ENCODE measurements at places on chromosomes 6 and 20.

- DNase-seq: no peak
Observed at GRCh38 chr20:50817776-50818172, 22.9 kb downstream of the BCAS4 start.

DNA sequence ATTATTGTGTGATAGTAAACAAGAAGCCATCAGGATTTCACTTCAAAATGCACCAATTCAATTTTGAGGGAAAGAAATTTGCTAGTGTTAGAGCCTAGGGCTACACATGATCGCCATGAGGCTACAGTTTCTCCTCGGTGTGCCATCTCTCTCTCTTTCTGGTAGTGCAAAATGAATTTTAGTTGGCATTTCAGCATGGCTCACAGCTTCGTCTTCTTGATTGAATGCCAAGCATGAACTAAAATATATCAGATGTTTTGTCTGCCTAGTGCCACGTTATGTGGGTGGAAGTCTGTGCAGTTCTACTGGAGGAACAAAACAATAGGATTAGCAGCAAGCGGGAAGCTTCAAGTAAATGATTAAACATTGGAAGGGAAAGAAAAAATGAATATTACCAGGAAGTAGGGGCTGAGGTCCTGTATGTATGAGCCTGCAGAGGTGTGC is 6.8 kb upstream of the MRAP2 start:
- no peak for DNase-seq

DNA sequence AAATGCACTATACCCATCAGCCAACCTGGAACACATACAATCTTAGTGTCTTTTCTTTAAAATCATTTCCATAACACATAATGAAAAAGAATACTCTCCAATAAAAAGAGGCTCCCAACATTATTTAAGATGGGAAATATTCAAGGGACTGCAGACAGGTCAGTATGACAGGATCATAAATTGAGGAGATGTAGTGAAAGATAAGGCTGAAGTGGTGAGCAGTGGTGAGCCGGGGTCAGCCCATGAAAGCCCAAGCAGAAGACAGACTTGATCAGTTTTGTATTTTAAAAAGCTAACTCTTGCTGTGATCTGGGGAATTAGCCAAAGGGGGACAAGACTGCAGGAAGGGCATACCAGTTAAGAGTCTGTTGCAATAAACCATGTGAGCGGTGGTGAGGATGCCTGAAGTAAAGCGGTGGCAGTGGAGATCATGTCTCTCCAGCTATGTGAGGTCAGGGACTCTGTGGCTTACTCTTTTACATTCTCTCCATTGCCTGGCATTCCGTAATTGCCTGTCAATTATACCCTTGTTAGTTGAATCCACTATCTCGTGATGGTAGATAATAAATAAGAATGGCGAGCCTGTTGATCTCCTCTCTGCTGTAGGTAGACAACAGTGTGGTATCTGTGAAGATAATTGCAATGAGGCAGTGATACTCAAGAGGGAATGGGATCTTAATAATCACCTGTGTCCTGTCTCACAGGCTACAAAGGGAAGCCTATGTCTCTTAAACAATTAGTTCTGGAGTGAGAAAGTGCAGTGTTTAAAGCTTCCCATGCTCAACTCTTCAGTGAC is 97.4 kb downstream of the FILIP1 start:
- no peak for DNase-seq

DNA sequence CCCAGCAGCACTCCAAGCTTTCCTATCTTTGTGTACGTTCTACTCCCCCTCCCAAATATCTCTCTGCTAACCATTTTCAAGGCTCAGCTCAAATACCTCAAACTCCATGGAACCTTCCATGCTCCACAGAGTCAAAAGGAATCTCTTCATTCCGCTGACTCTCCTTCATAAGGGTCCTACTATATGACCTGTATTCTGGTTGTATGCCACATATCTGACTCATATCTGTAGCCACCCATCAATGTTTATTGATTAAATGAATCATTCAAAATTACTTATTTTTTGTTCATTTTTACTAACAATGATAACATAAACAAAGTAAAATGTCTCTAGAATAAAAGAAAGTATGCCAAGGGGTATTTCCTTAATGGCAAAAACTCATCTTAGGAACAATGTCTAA is 123.2 kb downstream of the ARHGAP18 start:
- no peak for DNase-seq

GRCh38 chr6:38027685-38028373 is 208.3 kb downstream of the ZFAND3 start:
- no peak for DNase-seq

- no peak for DNase-seq
Observed at GRCh38 chr20:41135187-41135887, 2.0 kb upstream of the PLCG1 start.

GRCh38 chr6:52162940-52163908 is 23.0 kb upstream of the IL17A start:
- DNase-seq: no peak

DNA sequence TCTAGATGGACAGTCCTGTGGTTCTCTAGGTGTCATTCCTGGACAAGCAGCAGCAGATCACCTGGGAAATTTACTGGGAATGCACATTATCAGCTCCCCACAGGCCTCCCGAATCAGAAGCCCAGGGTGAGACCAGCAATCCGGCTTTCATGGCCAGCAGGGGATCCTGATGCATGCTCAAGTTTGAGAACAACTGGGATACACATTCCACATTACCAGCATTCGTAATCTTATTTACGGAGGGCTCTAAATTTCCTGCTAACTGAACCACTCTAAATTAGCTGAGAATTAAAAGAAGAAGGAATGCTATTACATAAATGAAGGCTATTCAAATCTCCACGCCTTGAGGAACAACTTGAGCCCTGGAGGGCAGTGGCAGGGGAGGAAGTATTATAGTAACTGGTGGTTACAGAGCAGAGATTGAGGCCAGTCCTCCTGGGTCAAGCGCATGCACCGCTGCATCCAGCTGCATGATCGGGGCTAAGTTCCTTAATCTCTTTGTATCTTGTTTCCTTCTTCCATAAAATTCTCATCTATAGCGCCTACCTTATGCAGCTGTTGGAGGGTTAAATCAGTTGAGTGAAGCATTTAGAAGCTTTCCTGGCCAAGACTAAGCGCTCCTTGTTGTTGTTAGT is 403.7 kb downstream of the CDH26 start:
- DNase-seq: no peak

DNA sequence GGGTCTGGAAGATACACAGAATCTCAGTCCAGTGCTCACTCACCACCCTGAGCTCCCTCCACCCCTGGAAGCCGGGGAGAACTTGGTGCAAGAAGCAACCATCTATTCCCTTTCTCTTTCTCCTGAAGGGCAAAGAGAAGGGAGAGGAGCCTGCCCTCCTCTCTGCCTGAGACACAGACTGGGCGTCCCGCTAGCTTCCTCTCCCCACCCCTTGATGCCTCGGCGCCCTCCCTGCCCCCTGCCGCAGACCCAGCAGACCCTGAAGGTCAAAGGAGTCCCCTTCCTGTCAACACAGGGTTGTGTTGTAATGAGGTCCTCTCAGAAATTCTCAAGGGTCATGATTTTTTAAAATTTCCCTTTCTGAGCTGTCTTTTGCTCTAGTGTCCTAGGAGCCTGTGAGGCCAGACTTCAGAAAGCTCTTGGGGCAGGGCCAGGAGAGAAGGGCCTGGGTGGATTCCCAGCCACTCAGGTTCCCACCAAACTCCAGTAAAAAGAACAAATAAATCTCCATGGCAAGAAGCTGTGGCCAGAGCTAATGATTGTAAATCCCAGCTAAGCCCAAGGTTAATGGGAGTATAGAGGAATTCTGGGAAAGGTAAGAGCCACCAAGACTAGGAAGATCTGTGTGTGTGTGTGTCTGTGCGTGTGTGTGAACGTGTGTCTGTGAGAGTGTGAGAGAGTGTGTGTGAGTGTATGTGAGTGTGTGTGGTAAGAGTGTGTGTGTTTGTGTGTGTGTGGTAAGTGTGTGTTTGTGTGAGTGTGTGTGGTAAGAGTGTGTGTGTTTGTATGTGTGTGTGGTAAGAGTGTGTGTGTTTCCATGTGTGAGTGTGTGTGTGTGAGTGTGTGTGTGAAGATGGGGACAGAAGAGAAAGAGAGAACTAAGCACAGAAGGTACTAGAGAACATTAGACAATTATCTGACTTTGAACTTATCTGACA is 1.1 kb upstream of the JPH2 start:
- DNase-seq: no peak

- no peak for DNase-seq
Observed at GRCh38 chr6:69820438-69820837, 23.6 kb upstream of the LMBRD1 start.

DNA sequence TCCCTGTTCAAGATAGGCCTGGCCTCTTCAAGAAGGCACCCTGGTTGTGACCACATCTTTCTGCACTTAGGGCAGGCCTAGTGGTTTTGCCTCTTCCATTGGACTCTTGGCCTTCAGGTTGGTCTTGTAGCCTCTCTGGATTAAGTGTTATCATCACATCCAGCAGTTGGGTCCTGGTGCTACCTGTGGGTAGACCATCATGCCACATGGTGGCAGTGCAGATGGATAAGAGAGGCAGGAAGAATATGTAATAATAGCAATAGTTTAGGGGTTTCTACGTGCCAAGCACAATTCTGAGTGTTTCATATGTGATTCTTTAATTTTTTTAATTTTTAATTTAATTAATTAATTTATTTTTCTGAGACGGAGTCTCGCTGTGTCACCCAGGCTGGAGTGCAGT is 28.5 kb upstream of the SNRPB2 start:
- DNase-seq: no peak

- no peak for DNase-seq
Observed at GRCh38 chr6:3755637-3756545, 4.4 kb upstream of the PXDC1 start.

Measured in C1 segment of cervical spinal cord (tissue), 14 donors.